ENCODE measurements at places on chromosomes 6 and 20. TPM values are rescaled to one million over a fixed set of nuclear protein-coding genes. Genes with fewer than 3 reads are reported as not detected.
A peak's percentile ranks its signal among the peaks of the same experiment; 100 is the strongest.

The MYBL2 gene
- total RNA-seq = 1.6 TPM

The LY6G6C gene
- not detected for total RNA-seq

The TAB2 gene
- 52.7 TPM for total RNA-seq

The DSP gene
- total RNA-seq = 88.2 TPM

The ETV7 gene
- total RNA-seq = 6.3 TPM

The TMEM63B gene
- total RNA-seq = 89.8 TPM

The TFAP2D gene
- total RNA-seq = not detected

DNA sequence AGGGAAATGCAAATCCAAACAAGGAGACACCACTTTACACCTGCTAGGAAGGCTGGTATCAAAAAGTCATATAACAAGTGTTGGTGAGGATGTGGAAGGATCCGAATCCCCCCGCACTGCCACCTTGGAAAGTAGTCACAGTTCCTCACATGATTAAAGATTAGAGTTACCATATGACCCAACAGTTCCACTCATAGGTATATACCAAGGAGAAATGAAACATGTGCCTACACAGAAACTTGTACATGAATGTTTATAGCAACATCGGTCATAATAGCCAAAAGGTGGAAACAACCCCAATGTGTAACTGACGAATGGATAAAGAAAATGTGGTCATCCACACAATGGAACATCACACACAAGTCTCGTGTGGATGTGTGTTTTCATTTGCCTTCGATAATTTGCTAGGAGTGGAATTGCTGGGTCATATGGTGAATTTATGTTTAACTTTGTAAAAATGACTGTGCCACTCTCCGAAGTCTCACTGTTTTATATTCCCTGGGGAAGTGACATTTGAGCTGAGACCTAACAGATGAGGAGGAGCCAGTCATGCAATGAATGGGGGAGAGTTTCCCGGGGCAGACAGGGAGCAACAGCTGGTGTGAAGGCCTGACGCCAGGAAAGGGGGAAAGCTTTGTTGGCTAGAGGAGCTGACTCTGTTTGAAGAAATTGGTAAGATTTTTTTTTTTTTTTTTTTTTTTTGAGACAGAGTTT lies 125.9 kb upstream of the MLN start:
- H3K27me3 ChIP-seq = no peaks in the 10 kb centered on the region
- H3K36me3 ChIP-seq = no peaks in the 10 kb centered on the region
- no peak for DNase-seq

- H3K36me3 ChIP-seq = no peaks in the 10 kb centered on the region
- H3K4me1 ChIP-seq = no peaks in the 10 kb centered on the region
- no peak overlapping the region for H3K4me3 ChIP-seq
Measured at GRCh38 chr6:106390088-106390487, 29.6 kb downstream of the CRYBG1 start.

DNA sequence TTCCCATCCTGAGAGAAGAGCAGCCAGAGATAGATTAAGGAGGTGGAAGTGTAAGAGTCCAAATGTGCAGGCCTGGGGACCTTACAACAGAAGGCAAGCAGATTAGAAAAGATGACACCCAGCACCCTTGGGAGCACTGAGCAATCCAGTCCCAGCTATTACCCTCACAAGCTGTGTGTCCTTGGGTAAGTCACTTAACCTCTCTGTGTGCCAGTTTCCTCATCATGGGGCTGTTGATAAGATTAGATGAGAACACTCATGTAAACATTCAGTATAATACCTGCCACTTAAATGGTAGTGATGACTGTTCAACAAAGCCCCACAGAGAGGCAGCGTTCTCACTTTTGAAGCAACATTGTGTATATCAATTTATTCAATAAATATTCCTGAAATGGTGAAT lies 114.8 kb upstream of the CST7 start:
- no peak overlapping the region for H3K4me3 ChIP-seq
- no peaks in the 10 kb centered on the region for H3K27me3 ChIP-seq
- no peak for DNase-seq
- no peaks in the 10 kb centered on the region for H3K4me1 ChIP-seq
- H3K27ac ChIP-seq = no peak overlapping the region

DNA sequence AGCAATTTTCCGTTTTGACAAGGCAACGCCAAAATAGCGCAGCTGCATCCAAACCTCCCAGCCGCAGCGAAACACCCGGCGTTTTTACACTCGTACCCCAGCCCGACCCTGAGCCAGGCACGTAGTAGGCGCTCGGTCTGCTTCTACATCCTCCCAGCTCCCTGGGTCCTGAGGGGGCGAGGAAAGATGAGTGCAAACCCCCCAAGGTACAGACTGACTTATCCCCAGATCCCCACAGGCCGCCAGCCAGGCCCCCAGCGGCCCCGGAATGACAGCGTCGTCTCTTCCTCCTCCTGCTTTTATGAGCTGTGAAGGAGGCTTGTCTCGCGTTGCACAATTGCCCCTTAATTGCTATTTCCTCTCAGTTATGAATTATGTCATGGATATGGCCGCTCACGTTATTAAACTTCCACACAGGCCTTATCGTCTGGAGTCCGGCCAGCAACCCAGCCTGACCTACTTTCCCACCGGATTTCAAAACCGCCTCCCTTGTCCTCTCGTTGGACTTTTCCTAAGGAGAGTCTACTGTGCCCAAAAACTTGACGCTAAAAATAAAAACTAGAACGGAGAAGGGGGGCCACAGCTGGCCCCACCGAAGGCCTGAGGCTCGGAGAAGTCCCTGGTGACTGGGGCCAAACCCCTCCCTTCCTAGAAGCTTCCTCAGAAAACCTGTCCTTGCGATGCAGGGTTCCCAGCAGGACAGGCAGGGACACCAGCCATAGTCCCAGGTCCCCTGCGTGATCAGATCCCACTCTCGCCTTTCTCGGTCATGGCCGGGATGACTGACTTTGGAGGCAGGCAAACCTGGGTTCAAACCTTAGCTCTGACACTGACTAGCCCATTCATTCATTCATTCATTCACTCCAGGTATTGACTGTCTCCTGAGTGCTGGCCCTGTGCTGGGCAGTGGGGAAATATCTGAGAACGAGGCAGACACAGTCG lies 130.9 kb upstream of the PTPN1 start:
- H3K27ac ChIP-seq = peak overlapping the region; percentile 80
- no peaks in the 10 kb centered on the region for H3K36me3 ChIP-seq
- peaks cover 56% of the 10 kb centered on the region for H3K4me1 ChIP-seq

- DNase-seq = no peak
- H3K27ac ChIP-seq = no peak overlapping the region
- H3K27me3 ChIP-seq = no peaks in the 10 kb centered on the region
- H3K4me1 ChIP-seq = peaks cover 15% of the 10 kb centered on the region
Measured at GRCh38 chr6:31156641-31157040, 961 bp downstream of the CCHCR1 start.

DNA sequence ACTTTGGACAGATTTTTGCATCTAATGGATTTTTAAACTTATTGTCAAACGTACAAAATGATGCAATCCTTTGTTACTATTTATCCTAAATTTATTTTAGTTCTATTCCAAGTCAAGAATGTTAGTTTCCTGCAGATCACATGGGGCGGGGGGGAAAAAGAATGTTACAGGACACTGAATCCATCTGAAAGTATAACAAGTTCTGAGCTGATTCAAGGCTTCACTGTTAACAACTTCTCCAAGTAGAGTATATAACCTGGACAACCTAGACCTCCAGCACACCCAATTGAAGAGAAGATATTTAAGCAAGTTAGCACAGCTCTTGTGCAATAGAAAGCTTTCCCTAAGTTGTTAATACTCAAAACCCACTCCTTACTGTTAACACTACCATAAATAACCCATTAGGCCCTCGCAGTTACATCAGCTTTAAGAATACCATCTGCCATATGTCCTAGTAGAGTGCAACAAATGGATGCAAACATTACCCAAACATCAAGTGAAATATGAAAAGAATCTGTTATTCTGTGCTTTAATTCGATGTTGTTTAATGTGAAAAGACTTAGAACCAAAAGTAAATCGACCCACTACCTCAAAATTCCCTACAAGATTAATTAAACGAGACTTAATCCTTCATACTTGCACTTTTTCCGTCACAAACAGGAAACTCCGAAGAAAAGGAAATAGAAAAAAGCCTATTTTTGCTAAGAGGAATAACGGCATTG lies 1.3 kb downstream of the SEC63 start:
- no peaks in the 10 kb centered on the region for H3K36me3 ChIP-seq
- H3K4me3 ChIP-seq = peak overlapping the region; percentile 96
- peak overlapping the region; percentile 95 for H3K27ac ChIP-seq
- no peak for DNase-seq

GRCh38 chr6:37024656-37025337 lies 19.3 kb downstream of the FGD2 start:
- no peaks in the 10 kb centered on the region for H3K36me3 ChIP-seq
- H3K27me3 ChIP-seq = no peaks in the 10 kb centered on the region
- DNase-seq = no peak
- no peak overlapping the region for H3K4me3 ChIP-seq

DNA sequence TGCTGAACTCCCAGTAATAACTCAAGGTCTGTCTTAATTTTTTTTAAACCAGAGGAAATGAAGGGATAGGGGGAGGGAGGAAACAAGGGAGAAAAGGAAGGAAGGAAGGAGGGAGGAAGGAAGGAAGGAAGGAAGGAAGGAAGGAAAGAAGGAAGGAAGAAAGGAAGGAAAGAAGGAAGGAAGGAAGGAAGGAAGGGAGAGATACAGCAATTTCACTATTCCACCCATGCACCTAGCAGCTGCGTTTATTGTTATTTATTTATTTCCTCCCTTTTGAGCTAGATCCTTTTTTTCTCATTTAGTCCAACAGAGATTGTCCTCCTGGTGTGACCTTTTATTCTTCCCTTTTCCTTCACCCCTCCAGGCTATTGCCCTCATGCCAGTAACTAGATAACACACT lies 97.6 kb downstream of the PKHD1 start:
- H3K4me1 ChIP-seq = no peaks in the 10 kb centered on the region
- no peak overlapping the region for H3K27ac ChIP-seq
- H3K4me3 ChIP-seq = no peak overlapping the region

GRCh38 chr20:20894753-20895152 lies 182.3 kb upstream of the RALGAPA2 start:
- no peaks in the 10 kb centered on the region for H3K27me3 ChIP-seq
- H3K36me3 ChIP-seq = no peaks in the 10 kb centered on the region
- peak; percentile 36 for DNase-seq
- H3K27ac ChIP-seq = no peak overlapping the region
- H3K4me3 ChIP-seq = no peak overlapping the region

DNA sequence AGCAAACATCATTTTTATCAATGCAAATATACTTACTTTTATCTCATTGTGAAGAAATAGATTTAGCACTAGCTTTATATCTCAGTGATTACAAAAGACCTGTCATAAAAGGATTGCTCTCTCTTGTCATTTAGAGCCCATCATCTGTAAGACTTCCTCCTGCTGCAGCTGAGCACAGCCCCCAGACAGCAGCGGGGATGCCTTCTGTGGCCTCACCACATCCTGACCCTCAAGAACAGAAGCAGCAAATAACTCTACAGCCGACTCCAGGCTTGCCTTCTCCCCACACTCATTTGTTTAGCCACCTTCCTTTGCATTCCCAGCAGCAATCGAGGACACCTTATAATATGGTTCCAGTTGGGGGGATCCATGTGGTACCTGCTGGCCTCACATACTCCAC lies 127.0 kb upstream of the EDN1 start:
- peaks cover 35% of the 10 kb centered on the region for H3K36me3 ChIP-seq
- no peaks in the 10 kb centered on the region for H3K27me3 ChIP-seq
- no peak overlapping the region for H3K27ac ChIP-seq
- no peaks in the 10 kb centered on the region for H3K4me1 ChIP-seq
- no peak for DNase-seq
- H3K4me3 ChIP-seq = no peak overlapping the region

GRCh38 chr6:135583256-135583761 lies 85.8 kb upstream of the AHI1 start:
- no peaks in the 10 kb centered on the region for H3K36me3 ChIP-seq
- H3K27ac ChIP-seq = no peak overlapping the region
- no peaks in the 10 kb centered on the region for H3K4me1 ChIP-seq

DNA sequence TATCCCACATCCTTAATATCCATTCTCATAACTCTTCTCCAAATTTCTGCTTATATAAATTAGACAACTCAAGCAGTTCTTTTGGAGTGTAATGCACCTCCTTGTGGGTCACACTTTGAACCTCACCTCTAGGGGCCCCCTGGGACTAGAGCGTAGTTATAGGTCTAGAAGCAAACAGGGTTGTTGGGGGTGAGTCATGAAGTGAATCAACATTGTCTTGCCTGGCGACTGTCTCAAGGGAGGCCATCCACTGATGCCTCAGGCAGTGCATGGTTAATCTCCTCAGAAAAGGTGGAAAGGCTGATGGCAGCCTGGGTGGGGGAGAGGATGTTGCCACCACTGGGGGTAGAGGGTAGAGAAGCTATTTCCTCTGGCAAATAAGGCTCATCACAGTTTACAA lies 129.1 kb downstream of the TNFRSF21 start:
- H3K4me3 ChIP-seq = no peak overlapping the region
- H3K27ac ChIP-seq = no peak overlapping the region
- no peaks in the 10 kb centered on the region for H3K4me1 ChIP-seq
- no peaks in the 10 kb centered on the region for H3K27me3 ChIP-seq

- DNase-seq = no peak
- H3K27ac ChIP-seq = no peak overlapping the region
- H3K36me3 ChIP-seq = peaks cover 7% of the 10 kb centered on the region
- H3K4me1 ChIP-seq = peaks cover 25% of the 10 kb centered on the region
Measured at GRCh38 chr6:15370733-15371671, 125.1 kb downstream of the JARID2 start.

DNA sequence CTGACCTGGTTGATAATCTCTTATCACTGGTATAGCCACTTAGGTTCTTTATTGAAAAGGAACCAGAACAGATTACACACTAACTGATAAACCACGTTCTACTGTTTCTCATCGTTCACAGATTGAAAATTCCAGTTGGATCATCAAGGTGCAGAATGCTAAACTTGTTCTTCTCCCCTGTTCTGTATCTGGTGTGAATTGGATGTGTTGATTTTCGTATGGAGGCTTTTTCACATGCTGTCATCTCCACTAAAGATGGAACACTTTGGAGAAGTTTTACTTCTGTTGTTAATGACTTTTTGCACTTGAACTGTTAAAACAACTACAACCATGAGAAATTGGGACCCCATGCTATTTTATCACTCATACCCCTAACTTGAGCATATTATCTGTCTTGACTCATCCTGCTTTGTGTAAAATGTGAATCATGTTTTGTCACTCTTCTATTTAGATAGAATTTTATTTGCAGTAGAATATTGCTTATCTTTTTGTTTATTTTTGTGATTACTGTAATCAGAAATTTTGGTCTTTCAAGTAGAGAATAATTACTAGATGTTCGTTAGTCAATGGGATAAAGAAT lies 17.5 kb downstream of the VAPB start:
- peaks cover 13% of the 10 kb centered on the region for H3K4me1 ChIP-seq
- no peak overlapping the region for H3K4me3 ChIP-seq
- no peak overlapping the region for H3K27ac ChIP-seq
- no peak for DNase-seq
- no peaks in the 10 kb centered on the region for H3K27me3 ChIP-seq

Measured in upper lobe of left lung (tissue), 6 donors.